Nasal cavity respiratory epithelium epithelial cell of viscerocranial mucosa (primary cell): ENCODE measurements at places on chromosomes 1 and 21. TPM values are rescaled to one million over a fixed set of nuclear protein-coding genes. Genes with fewer than 3 reads are reported as not detected.

The RPS27 gene
- 1,004 and 1,747 TPM in 2 replicates for total RNA-seq

The FAM110D gene
- total RNA-seq = not detected in 2 replicates

The CHAF1B gene
- total RNA-seq = 1.5 and 1.7 TPM in 2 replicates

The TCHH gene
- under 0.01 and 0.14 TPM in 2 replicates for total RNA-seq

The CA14 gene
- total RNA-seq = not detected in 2 replicates

The CYP4B1 gene
- total RNA-seq = under 0.01 and 9.0 TPM in 2 replicates
